Kidney (tissue), 22 donors: ENCODE measurements at places on chromosomes 1 and 21. TPM values are rescaled to one million over a fixed set of nuclear protein-coding genes. Genes with fewer than 3 reads are reported as not detected.

GRCh38 chr1:183958958-183959357, 78.6 kb downstream of the COLGALT2 start:
- DNase-seq, result no peak

DNA sequence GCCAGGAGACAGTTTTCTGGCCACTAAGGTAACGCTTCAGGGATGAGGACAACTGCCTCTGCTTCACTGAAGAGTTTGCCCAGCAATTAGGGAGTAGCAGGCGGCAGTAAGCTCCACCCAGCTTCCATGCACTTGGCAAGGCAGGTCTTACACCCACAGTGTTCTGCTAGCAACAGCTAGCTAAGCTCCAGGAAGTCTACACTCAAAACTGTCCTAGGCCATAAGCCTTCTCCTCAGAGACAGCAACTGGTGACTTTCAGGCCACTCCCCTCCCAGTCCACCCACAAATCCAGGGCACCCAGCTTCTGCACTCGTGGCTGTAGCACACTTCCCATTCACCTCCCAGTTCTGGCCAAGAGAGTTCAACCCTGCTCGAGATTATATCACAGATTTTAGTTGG, 47.3 kb downstream of the KMO start:
- no peak for DNase-seq

- DNase-seq, result no peak
Measured at GRCh38 chr1:37055631-37056030, 21.3 kb upstream of the GRIK3 start.

GRCh38 chr1:64388336-64388735, 81.6 kb upstream of the CACHD1 start:
- DNase-seq, result no peak

- no peak for DNase-seq
Measured at GRCh38 chr1:52400131-52400530, 4.1 kb downstream of the ORC1 start.

DNA sequence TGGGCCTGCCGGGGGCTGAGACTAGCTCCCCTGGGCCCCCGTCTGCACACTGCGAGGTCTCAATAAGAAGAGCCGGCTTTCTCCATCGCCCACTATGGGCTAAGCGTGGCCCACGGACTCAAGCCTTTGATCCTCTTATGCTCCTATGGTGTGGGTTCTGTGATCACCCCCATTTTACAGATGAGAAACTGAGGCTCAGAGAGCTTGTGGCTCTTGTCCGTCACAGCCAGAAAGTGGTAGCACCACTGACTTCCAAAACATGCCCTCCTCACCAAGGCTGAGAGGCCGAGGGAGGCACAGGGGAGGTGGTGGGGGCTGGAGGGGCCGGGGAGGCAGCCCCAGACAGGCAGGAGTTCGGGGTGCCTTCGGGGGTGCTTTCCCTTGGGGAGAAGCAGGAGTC, 39.0 kb upstream of the CASZ1 start:
- DNase-seq, result no peak

DNA sequence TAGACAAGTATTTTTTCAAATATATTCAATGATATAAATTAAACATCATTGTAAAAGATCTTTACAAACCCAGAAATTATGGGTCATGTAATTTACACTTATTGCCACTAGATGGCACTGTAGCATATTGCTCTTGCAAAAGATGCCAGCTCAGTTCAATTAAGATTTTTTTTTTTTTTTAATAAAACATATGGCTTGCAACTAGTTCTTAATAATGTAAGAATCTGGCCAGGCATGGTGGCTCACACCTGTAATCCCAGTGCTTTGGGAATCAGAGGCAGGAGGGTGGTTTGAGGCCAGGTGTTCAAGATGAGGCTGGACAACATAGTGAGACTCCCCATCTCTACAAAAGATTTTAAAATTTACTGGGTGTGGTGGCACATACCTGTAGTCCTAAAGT, 49.4 kb upstream of the DESI2 start:
- no peak for DNase-seq

- DNase-seq, result no peak
Measured at GRCh38 chr1:94544706-94545490, 3.3 kb upstream of the F3 start.

GRCh38 chr1:59115865-59116264, 181.0 kb upstream of the FGGY start:
- no peak for DNase-seq

- no peak for DNase-seq
Measured at GRCh38 chr21:42461185-42461520, 34.9 kb downstream of the RSPH1 start.

GRCh38 chr1:43632135-43632670, 17.7 kb upstream of the KDM4A start:
- peak; percentile 17 for DNase-seq

GRCh38 chr21:46158666-46159300, 3.4 kb upstream of the FTCD start:
- no peak for DNase-seq

DNA sequence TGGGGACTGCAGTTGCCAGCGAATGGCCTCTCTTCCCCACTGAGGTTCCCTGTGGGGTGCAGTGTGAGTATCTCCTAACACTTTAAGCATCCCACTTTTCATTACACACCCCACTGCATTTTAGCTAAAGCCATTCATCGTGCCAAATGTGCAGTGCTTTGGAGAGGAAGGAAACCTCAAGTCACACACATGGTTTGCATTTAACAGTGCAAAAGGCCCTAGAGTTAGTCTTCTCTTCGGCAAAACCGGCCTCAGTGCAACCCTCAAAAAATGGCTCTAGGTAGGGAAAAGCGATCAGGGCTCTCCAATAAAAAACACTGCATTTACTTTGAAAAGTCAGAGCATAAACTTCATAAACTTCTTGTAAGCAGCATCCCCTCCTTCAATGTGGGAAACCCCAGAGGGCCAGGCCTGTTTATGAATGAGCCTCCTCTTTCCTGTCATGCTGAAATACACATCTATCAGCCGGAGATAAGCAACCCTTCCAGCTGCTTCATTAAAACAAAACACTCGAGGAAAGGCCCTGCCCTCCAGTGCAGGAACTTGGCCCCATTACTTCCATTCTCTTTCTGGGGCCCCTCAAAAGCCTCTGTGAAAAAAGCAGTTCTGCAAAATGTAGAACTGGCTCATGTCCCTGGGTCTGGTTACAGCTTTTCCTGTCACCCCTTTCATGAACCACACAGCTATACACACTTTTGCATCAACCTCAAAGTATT, 184.0 kb downstream of the CDC7 start:
- peak; percentile 75 for DNase-seq

GRCh38 chr1:184941735-184942134, 32.6 kb downstream of the NIBAN1 start:
- no peak for DNase-seq

DNA sequence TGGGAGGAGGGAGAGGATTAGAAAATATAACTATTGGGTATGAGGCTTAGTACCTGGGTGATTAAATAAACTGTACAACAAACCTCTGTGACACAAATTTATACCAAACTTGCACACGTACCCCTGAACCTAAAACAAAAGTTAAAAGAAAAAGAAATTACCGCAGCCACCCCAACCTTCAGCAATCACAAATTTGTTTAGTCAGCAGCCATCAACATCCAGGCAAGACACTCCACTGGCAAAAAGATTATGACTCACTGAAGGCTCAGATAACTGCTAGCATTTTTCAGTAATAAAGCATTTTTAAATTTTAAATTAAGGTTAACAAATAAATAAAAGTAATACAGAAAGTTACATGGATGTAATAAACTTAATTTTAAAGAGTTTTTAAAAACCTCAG, 14.4 kb upstream of the DEPDC1 start:
- no peak for DNase-seq

- no peak for DNase-seq
Measured at GRCh38 chr1:243471026-243471685, 215.3 kb downstream of the SDCCAG8 start.

DNA sequence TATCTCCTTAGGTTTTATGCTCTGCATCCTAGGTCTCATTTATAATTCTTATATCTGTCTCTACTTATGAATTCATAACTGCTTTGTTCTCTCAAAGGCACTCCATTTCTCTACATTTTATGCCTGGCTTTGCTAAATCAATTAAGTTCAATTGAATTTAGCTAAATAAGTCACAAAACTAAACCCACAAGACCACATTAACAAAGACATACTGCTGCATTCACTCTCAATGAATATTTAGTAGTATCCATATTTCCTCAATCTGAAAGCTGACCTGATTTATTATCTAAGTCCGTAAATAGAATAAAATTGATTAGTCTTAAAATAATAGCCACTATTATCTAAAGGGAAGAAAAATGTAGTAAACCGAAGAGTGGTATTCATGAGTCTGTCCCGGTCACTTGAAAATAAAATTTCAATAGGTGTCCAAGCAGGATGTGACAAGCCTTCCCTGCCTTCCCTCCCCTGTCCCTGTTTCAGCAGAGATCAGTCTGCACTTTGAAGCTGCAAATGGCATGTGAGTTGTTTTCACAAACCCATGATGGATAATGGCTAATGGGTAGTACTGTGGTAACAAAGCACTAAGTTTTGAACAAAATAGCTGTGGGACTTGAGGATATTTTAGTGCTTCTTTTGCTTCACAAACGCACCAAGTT, 295.0 kb upstream of the NCAM2 start:
- DNase-seq, result no peak

- no peak for DNase-seq
Measured at GRCh38 chr1:147757015-147757990, 3.1 kb downstream of the GJA5 start.

GRCh38 chr1:223682502-223682901, 17.0 kb upstream of the CAPN8 start:
- no peak for DNase-seq

DNA sequence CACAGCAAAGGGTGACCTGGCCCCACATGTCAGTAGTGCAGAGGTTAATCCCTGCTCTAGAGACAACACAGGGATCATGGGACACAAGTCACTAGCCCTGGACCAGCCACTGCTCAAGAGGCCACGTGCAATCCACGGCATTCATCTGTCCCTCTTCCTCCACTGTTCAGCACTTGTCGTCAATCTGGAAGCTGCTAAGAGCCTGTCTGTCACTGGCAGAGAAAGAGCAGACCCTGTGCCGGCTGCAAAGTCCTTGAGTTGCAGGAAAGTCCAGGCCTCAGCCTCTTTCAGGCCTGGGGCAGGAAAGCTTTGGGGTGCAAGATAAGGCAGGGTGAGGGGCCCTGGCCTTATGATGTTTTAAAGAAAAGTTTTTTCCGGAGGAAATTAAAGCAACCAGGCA, 16.7 kb downstream of the CELA2B start:
- no peak for DNase-seq

- no peak for DNase-seq
Measured at GRCh38 chr21:28442624-28443023, 550.1 kb downstream of the LTN1 start.

GRCh38 chr1:168497376-168497950, 46.3 kb downstream of the XCL2 start:
- no peak for DNase-seq

DNA sequence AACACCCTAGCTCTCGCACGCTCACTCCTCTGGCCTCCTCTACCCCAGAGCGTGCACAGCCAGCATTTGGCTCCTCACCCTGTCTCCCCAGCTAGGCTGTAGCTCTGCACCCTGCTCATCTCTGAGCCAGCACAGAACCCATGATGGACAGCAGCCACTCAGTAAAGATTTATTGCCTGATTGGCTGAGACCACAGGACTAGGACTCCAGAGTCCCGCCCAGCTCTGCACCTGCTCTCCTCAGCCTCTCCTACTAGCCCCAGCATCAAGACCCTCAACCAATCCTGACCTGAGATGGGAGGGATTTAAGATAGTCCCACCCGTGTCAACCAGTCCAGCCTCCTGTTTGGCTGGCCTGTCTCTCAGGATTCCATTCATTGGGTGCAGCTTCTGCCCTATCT, 9.3 kb downstream of the C1QB start:
- DNase-seq, result no peak

- DNase-seq, result peak; percentile 88
Measured at GRCh38 chr1:108830119-108831008, 26.5 kb downstream of the AKNAD1 start.

DNA sequence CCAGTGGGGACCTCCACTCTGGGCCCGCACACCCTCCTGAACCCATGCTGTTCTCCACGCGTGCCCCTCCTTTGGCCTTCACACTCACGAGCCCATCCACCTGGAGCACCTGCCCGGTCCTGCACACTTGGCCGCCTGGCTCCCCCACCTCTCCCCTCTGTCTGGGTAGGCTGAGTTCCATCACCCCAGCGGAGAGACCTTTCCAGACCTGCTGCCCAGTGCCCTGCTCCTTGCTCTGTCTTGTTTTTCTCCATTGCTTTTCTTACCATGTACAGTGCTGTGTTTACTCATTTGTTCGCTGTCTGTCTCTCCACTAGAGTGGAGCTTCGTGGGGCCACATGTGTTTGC, 351.0 kb upstream of the VAMP3 start:
- no peak for DNase-seq

- no peak for DNase-seq
Measured at GRCh38 chr1:76770979-76771378, 96.3 kb upstream of the ST6GALNAC5 start.

DNA sequence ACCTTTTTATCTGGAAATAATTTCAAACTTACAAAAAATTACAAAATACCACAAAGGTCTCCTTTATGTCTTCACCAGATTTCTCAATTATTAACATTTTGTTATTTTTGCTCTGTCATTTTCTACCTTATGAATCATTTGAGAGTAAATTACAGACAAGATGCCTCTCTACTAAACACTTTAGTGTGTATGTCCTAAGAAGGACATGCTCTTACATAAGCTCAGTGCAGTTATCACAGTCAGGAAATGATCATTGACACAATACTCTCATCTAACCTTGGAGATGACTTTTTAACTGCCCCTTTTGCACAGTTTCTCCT, 378.9 kb upstream of the RUNX1 start:
- no peak for DNase-seq

DNA sequence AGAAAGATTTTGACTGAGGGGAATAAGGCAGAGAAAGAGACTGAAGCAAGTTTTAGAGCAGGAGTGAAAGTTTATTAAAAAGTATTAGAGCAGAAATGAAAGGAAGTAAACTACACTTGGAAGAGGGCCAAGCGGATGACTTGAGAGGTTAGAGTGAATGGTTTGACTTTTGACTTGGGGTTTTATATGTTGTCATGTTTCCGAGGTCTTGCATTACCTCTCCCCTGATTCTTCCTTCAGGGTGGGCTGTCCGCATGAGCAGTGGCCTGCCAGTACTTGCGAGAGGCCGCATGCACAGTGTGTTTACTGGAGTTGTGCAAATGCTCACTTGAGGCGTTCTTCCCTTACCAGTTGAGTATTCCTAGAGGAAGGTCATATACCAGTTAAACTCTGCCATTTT, 13.0 kb upstream of the DENND2D start:
- DNase-seq, result no peak

The KLF17 gene
- total RNA-seq, result not detected

The HUNK gene
- total RNA-seq, result 17.2 TPM

The HTR6 gene
- total RNA-seq, result not detected

The HIVEP3 gene
- 11.0 TPM for total RNA-seq

The NES gene
- total RNA-seq, result 50.7 TPM

The HSD3B2 gene
- not detected for total RNA-seq

The LDLRAD1 gene
- not detected for total RNA-seq

The CLEC20A gene
- total RNA-seq, result 0.47 TPM

The TSSK3 gene
- total RNA-seq, result 4.3 TPM

The AMY2A gene
- total RNA-seq, result not detected

The HMGCS2 gene
- 3.9 TPM for total RNA-seq

The MAEL gene
- 0.54 TPM for total RNA-seq

The CHI3L1 gene
- total RNA-seq, result 49.5 TPM

The SPRTN gene
- 8.9 TPM for total RNA-seq

The PRDM16 gene
- 21.9 TPM for total RNA-seq
